NCI-H226 (cell line): ENCODE measurements at places on chromosomes 6 and 20.
A peak's percentile ranks its signal among the peaks of the same experiment; 100 is the strongest.

DNA sequence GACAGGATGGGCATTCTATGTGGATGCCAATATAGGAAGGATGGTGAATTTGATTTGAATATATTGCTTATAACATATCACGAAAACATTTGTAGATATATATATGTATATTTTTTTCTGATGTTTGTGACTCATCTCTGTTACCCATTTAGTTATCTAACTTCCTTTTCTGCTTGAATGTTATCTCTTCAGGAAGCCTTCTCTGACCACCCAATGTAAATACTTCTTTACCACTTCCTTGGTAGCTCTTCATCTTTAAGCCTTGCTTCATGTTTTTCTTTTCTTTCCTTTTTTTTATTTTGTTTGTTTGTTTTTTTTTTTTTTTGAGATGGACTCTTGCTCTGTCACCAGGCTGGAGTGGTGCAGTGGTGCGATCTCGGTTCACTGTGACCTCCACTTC, 260.5 kb upstream of the EPHA7 start:
- DNase-seq: no peak

DNA sequence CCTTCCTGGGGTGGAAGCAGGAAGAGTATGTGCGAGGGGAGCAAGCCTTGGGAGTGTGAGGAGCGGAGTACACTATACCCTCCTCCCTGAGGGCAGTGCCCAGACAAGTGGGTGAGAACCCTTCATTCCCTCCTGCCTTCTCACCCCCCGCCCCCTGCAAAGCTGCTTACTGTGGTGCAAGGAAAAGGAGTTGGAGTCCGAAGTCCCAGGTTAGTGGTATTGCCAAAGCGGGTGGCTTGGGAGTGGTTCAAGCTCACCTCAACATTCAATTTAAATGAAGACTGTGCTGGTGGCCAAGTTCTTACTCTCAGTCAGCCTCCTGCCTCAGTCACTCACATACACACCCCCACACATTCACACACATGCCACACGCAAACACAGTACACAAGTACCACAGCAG, 74.7 kb upstream of the PRDM1 start:
- no peak for DNase-seq

DNA sequence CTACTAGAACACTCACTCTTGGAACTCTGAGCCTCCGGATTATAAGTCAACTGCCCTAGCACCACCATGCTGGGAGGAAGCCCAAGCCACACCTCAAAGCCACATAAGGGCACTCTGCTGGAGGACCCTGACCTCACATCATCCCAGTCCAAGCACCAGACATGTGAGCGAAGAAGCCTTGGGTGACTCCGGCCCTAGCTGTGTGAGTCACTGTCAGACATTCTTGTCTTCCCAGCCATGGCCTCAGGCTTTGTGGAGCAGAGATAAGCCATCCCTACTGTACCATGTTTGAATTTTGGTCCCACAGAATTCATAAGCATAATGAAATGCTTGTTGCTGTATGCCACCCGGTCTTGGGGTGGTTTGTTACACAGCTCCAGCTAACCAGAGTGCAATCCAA, 247.7 kb downstream of the SOD2 start:
- no peak for DNase-seq

DNA sequence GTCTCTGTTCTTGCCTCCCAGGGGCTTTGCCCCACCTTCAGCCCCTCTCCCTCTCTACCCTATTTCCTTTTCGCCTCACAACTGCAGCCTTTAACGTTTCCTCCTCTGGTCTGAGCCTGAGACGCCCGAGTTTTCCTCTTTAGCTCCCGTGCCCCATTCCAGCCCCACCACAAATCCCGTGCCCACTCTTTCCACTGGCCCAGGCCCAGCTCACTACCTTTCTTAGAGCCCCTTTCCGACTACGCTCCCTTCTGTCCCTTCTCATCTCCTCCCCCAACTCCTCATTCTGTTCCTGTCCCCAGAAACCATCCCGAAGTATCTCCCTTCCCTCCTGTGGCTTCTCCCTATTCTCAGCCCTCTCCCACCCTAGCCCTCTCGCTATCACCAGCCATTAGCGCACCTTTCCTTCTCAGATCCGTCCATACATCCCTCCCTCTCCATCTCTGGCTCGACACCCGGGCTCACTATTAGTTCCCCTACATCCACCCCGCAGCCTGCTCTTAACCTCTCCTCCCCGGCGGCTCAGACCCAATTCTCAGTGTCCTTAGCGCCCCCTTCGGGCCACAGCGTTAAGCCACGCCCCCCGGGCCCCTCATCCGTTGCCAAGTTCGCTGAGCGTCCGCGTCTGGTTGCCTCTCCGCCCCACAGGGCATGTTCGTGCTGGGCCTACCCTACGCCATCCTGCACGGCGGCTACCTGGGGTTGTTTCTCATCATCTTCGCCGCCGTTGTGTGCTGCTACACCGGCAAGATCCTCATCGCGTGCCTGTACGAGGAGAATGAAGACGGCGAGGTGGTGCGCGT, 2.7 kb downstream of the SLC32A1 start:
- no peak for DNase-seq

DNA sequence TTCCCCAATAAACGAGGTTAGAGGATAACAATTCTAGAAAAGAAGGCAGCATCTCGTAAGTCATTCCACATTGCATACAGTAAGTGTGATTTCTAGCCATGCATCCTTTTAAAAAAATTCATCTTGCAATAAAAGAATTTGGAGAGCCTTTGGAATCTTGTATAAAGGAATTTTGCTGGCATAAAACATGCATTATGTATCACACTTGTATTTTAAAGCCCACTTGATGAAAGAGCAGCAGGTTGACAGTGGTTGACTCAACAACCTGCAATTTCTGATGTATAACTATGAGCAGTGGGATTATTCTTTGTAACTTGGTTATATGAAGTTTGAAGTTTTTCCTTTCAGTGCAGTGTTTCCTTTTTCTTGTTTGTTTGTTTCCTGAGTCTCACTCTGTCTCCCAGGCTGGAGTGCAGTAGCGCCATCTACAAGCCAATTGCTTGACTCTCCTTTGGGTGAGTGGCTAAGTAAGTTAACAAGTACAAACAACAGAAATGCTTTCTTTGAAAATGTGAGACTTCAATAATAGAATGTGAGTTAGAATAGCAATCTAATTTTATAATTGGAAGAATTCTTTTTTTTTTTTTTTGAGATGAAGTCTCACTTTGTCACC, 39.9 kb downstream of the JARID2 start:
- DNase-seq: peak; percentile 45

DNA sequence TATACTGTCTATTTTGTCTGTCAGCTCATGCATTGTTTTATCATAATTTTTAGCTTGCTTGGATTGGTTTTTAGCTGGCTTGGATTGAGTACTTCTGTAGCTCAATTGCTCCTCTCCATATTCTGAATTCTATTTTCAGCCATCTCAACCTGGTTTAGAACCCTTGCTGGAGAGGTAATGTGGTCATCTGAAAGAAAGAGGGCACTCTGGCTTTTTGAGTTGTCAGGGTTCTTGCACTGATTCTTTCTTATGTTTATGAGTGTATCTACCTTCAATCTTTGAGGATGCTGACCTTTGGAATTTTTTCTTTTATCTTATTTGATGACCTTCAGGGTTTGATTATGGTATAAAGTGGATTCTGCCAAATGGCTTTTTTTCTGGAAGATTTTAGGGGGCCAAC, 632.7 kb upstream of the ID4 start:
- DNase-seq: peak; percentile 3

GRCh38 chr20:42419814-42420532, 769.7 kb downstream of the PTPRT start:
- no peak for DNase-seq

DNA sequence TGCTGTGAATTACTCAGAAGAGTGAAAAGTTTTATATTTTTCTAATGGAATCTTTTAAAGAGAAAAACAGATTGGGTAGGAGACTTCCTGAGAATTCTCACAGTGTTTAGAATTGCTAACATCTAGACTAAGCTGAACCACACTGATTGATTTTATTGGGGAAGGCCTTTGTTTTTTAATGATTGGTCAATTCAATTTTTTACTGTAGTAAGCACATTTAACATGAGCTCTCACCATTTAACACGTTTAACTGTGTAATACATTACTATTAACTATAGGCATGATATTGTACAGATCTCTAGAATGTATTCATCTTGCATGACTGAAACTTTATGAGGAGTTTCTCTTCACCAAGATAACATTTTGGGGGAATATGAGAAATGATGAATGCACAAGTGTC, 987.3 kb downstream of the PHF3 start:
- DNase-seq: no peak

DNA sequence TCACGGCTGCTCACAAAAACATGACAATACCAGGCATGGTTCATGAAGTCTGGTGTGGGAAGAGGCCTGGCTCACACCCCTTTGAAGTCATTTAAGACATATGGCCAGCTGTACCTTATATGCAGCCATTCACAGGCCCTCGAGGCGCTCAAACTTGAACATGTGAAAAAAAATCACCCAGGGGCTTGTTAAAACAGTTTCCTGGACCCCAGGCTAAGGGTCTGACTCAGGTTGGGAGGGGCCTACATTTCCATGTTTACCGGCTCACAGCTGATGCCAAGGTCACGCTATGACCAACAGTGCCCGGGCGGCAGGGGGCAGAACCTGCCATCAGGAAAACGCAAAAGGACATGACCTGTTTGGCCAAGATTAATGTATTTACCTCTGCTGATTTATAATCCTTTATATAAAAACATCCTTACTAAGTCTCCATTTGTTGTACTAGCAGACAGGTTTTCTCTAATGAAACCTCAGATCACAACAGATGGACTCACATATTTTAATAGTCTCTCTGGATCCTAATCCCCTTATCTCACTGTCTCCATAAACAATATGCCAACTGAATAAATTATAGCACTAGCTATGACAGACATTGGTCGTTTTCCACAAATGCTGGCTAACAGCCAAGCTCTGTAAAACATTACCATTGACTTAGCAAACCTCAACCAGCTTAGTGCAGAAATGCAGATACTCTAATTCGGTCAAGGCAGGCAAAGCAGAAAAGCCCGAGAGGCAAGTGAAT, 19.9 kb downstream of the EZR start:
- peak; percentile 37 for DNase-seq

- peak; percentile 15 for DNase-seq
Measured at GRCh38 chr20:19947611-19948264, 69.4 kb upstream of the NAA20 start.

DNA sequence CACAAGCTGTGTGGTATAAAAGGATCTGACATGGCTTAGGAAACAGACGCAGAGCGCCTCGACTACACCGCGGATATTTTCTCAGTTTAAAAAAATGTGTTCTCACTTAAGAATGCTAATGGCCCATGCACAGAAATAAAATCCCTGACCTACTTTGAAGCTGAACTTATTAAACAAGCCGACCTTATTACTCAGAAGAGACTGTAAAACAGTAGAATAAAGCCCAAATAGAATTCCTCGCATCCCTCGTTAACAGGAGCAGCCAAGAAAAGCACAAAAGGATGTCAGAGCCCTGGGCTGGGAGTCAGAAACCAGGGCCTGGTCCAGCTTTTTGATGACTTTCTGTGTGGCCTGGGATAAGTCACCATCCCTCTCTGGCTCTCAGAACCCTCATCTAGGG, 489.3 kb downstream of the PTPRT start:
- DNase-seq: no peak

- DNase-seq: peak; percentile 33
Measured at GRCh38 chr6:130760006-130760405, 67.2 kb upstream of the SMLR1 start.

DNA sequence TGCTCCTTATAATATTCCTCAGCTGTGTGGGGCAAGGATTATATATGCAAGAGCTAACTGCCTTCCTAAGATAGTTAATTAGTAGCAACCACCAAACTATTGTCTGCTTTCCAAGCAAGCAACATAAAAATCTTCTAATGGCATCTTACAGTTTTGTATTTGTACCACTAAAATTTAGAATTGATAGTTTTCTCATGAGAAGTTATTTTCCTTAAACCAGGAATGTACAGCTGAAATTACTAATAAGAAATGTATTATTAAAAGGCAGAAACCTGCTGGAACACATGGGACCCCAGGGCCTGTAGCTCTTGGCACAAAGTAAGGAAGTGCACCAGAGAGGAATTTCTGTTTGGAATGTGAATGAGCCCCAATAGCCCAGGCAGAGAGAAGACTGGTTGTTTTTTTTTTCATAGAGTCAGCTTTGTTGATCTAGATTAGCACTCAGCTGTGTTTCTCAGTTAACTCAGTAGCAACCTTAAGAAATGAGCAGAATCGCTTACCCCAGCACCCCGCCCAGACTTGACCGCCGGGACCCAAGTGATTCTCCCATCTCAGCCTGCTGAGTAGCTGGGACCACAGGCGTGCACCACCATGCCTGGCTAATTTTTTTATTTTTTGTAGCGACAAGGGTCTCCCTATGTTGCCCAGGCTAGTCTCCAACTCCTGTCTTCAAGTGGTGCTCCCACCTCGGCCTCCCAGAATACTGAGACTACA, 2.6 kb downstream of the MGME1 start:
- no peak for DNase-seq

DNA sequence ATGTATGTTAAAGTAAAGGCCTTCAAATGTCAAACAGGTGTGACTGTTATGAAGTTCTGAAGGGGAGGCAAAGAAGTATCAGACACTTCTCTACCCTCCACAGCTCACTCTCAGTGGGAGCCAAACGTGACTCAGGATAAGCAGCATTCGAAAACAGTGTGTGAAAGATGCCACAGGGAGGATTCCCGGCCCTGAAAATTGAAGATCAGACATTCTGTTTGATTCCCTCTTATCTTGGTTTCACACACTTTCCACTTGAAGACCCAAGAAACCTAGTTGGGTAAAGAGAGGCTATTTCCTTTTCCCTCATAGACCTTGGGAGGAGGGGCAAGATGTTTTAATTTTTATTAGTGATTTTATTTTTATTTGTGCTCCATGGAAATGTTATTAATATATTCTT, 164.2 kb upstream of the SUPT3H start:
- DNase-seq: no peak

DNA sequence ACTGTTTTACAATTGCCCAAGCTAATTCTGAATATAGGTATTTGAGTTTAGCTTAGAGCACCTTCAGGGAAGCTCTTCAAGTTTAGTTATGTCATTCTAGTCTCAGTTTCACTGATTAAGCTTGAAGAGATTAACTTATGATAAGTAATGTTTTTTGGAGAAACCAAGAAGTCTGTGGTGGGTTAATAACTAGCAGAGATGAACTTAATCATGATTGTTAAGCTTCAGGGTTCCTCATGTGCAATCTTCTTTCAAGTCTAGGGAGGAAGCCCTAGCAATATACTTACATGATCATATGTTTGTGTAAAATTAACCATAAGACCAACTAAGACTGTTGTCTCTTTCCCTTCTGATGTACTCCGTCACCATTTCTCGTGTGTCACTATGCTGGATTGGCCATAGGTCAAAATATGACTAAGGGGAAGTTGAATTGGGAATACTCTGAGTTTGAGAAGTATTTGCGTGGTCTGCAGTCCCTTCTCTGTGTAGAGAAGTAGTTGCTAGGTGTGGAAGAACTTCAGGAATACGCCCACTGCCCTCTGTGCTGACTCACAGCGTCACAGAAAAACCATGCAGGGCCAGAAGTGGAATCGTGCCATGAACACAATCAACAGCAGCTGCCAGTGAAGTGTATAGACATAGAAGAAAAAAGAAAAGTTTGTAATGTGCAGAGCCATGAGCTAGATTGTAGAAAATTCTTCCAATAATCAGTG, 88.3 kb downstream of the SH3BGRL2 start:
- DNase-seq: no peak
